Stimulated activated CD8-positive, alpha-beta memory T cell treated with anti-CD3 and anti-CD28 coated beads, Interleukin-15, amount 100 ng/mL, for 1 hour (primary cell): ENCODE measurements at places on chromosomes 2 and 18.

DNA sequence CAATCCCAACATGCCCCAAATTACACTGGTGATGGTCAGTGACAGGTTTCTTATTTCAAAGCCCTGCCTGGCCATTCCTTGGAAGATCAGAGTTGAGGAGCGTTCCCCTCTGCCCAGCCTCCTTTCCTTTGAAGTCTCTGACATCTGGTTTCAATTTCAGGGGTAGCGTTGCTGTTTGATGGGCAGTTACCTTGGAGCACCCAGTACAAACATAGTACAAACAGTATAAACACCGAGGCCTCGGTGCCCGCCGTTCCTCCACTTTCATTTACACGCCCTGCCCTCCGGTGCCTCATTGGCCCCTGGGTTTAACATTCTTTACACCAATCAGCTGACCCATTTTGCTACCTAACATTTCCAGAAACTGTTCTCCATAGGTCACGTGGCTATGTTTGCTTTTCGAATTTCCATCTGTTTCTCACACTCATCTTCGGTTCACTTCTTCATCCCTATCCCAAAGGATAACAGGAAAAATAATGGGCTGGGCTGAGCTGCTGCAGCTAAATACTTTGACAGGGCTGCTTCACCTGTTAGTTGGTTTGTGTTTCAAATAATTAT, 65.6 kb downstream of the NRP2 start:
- no peak for DNase-seq

DNA sequence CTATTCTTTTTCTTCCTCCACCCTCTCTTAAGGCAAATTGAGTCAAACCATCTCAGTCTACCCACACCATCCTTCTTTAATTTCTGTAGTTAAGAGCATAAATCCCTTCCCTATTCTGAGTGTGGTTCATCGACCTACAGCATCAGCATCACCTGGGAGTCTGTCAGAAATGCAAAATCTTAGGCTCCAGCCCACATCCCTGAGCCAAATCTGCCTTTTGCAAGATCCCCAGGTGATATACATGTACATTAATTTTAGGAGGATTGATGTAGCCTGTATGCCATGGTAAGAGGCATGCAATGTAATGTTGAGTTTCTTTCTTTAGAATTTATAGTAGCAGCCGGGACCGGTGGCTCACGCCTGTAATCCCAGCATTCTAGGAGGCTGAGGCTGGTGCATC, 151.7 kb upstream of the TNP1 start:
- no peak for DNase-seq

DNA sequence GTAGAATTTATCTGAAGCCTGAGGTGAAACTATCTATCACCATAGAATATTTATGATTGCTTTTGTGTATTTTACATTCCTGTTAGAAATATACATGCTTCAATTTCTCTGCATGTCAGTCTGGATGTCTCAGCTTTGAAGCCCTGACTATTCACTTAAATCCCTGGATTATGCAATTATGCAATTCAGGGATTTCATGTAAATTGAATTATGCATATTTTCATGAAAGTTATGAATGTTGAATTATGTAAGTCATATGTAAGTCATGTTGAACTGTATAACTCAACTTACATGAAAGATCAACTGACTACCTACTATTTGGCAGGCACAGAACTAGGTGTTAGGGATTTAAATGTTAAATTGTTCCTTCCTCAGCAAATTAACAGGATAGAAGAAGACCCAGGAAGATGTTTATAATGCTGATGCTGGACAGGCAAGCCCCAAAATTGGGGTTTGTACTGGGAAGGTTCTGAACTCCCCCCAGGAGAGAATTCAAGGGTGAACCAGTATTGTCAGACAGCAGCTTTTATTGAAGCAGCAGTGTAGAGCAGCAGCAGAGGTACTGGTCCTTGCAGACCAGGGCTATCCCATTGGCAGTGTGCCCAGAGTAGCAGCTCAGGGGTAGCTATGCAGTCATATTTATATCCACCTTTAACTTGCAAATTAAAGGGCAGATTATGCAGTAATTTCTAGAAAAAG, 236.5 kb downstream of the ZNF804A start:
- no peak for DNase-seq

GRCh38 chr2:172283476-172283875, 143.9 kb upstream of the ITGA6 start:
- DNase-seq: no peak
